ENCODE measurements at places on chromosomes 16 and 17.
A peak's percentile ranks its signal among the peaks of the same experiment; 100 is the strongest.

- no peak for DNase-seq
These were observed 14.6 kb downstream of the ANKRD40 start for GRCh38 chr17:50693036-50693682.

GRCh38 chr16:3485821-3486505, 9.3 kb downstream of the C16orf90 start:
- DNase-seq: no peak

GRCh38 chr17:46791531-46791930, 27.0 kb downstream of the WNT3 start:
- DNase-seq: no peak

- peak; percentile 44 for DNase-seq
These were observed 7.7 kb upstream of the PPL start for GRCh38 chr16:4944333-4945281.

- peak; percentile 70 for DNase-seq
These were observed 451.5 kb upstream of the HSBP1 start for GRCh38 chr16:83356266-83356665.

GRCh38 chr17:36608794-36609497, 7.6 kb downstream of the MRM1 start:
- peak; percentile 78 for DNase-seq

DNA sequence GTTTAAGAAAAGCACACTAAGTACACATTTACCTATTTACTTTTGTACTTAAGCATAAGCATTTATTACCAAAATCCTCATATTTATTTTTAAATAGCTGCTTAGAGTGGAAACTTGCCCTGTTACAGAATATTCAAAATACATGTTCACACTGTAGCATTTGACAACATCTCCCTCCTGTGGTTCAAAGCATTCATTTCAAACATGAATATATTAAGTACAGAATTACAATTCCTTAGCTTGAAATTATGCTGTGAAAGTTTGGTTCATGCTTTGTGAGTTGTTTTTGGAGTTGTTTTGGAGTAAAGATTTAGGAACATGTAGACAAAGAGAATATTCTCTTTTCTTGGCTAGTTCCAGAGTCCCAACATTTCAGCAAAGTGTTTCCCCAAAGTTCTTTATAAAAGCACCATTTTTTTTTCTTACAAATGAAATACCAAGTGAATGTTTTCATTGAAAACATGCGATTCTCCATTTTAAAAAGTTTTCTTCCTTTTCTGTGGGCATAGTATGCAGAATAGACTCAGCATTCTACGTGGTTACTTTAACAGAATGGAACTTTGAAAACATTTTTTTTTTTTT, 33.2 kb downstream of the TUBD1 start:
- DNase-seq: peak; percentile 50

GRCh38 chr17:1301546-1301945, 22.1 kb downstream of the TRARG1 start:
- no peak for DNase-seq

All from NCI-H748 treated with DMSO at 0.1 percent for 48 hours (cell line).